Fibroblast of mammary gland (primary cell): ENCODE measurements at places on chromosomes 1 and 21.

GRCh38 chr1:147800804-147801203, 40.4 kb upstream of the GJA5 start:
- DNase-seq, result no peak

- peak; percentile 81 for DNase-seq
These were observed 317.2 kb downstream of the LTN1 start for GRCh38 chr21:28675331-28676041.

DNA sequence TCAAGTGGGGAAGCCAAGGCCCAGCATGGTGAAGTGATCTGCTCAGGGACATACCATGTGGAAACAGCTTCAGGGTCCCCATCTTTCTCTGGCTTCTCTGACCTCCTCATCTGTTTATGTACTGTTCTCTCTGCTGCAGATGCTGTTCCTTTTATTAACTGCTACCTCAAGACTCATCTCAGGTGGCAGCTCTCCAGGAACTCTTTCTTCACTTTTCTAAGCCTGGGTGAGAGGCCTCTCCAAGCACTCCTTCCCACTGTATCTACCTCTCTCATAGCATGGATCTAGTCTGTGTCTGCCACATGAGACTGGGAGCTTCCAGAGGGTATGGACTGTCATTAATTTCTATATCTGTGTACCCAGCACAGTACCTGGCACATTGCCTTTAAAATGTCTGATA, 73.4 kb upstream of the PPM1J start:
- peak; percentile 49 for DNase-seq

GRCh38 chr1:233319272-233319671, 8.3 kb upstream of the MAP3K21 start:
- DNase-seq, result no peak

- DNase-seq, result no peak
These were observed 100.0 kb downstream of the URB2 start for GRCh38 chr1:229726061-229726460.

GRCh38 chr1:204445860-204446412, 34.3 kb upstream of the PPP1R15B start:
- DNase-seq, result no peak

DNA sequence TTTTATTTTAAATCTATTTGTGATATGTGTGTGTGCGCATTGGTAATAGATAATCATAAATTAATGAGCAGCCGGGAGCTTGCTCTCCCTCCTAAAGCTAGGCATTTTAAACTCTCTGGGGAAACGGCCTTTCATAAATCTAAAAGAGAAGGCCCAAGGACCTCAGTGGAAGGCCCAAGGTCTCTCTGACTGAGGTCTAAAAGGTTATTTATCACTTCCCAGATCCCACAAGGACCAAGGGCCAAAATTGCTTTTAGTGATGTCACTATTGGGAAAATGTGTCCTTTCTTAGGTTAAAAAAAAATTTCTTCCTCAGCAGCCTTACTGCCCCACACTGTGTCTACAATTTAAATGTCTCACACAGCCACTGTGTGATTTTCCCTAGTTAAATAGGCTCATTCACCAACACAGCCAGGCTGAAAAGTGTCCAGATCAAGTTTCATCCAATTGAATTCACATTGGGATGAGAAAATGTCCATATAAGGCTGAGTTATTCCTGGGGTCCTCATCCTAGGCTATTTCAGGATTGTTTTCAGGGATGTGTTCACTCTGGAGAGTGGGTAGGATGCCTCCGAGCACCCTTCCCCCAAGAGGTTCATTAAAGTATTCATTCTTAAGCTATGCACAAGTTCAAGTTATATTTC, 46.1 kb downstream of the SLC44A3 start:
- peak; percentile 26 for DNase-seq

DNA sequence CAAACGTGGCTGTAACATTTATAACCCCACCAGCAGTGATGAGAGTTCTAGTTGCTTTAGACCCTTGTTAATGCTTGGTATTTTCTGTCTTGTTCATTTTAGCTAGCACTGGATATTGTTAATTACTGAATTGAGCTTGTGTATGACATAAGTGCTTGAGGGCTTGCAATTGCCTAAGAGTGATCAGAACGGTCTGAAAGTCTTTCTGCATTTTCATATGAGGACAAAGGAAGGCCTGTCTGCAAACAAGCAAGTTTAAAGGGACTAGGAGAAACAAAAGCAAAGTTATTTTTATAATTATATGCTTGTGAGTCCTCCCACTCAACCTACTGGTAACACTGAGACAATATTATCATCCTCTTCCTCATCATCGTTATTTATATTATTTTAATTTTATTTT, 305.5 kb upstream of the DUSP10 start:
- no peak for DNase-seq

- DNase-seq, result no peak
These were observed 916.2 kb upstream of the B3GALT2 start for GRCh38 chr1:194102607-194103006.

DNA sequence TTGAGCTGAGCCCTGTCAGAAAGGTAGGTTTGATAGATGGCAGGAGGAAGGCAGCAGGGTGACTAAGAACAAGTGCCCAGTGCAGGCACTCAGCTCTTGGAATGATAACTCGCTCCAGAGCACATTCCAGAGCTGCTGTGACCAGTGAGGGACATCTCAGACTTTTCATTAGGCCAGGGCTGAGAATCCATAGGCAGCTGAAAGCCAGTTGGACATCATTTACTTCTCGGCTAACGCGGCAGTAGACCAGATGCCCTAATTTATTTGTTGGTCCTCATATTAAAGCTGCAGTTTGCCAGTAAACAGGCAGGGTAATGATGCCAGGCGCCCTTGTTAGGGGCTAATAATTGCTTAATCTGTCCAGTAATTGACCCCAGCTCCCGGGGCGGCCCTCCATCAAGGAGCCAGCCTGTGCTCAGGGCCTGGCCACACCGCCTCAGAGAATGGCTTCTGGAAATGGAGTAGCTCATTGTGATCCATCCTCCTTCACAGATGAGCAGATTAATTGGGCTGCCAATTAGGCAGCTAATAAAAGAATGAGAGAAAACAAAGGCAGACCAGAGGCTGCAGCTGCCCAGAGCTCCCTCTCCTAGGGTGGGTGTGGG, 122.0 kb downstream of the BEND5 start:
- no peak for DNase-seq

- DNase-seq, result peak; percentile 94
These were observed 55.3 kb downstream of the CDC7 start for GRCh38 chr1:91555821-91556531.

DNA sequence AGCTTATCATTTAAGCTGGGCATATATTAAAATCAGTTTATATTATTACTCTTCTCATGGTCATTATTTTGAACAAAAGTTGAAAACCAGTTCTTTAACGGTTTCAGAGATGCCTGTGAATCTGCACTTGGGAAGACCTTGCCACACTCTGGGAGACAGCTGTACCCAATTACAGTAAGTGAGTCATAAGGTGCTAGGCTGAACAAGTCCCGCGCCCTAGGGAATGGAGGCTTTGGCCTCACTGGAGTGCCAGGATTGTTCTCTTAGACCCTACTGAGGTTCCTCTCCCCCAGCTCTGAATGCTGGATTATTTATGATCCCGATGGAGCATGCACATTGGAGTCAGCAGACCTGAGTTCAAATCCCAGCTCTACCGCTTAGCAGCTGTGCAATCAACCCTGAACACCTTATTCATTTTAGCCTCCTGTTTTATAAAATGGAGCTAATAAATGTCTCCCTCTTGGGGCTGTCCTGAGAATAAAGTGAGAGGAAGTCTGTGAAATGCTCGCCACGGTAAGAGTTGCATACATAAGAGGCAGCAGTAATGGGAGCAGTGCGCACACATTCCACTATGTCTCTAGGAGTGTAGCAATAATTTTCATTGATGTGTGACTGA, 266.2 kb downstream of the FOXD2 start:
- DNase-seq, result peak; percentile 87

GRCh38 chr1:10553118-10553517, 78.4 kb downstream of the PEX14 start:
- no peak for DNase-seq

DNA sequence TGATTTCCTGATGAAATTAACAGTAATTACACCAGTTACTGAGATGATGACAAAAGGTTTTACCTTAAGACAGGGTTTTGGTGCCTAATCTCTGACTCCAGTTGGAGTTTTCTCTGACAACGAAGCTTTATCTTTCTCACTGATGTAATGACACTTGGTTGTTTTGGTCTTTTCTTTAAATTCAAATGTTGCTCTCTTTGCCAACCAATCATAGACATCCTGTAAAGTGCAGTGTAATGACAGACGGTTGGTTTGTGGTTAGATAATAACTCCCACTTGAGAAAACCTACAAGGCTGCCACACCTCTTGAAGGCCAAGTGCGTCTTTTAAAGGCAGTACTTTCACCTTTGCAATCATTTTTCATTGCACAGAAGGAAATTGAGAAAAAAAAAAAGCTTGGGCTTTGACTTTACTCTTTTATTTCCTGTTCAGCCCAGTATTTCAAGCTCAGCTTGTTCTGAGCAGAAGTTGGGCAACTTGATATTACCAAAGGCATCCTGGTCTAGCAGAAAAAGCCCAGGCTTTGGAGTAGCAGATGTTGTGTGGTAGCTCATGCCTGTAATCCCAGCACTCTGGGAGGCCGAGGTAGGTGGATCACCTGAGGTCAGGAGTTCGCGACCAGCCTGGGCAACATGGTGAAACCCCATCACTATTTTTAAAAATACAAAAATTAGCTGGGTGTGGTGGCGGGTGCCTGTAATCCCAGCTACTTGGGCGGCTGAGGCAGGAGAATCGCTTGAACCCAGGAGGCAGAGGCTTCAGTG, 14.9 kb downstream of the PDIK1L start:
- peak; percentile 38 for DNase-seq

- DNase-seq, result no peak
These were observed 997 bp upstream of the SIM2 start for GRCh38 chr21:36697851-36698384.

DNA sequence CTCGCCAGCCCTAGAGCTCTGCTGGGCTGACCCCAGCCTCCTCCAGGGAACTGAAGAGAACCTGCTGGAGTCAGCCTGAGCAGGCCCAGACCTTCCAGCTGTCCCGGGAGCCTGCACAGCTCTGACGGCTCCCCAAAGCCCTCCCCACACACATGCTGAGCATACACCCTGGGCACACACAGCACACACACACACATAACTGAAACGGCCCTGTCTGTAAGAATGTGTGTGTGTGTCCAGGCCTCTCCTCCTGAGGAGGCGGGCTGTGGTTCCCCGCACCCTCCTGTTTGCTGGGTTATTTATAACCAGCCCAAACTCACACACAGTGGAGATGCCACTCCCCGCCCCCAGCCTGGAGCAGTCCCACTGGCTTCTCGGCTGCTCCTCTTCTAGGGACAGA, 20.2 kb downstream of the SDC3 start:
- peak; percentile 73 for DNase-seq

- DNase-seq, result no peak
These were observed 67.5 kb upstream of the CD34 start for GRCh38 chr1:207978441-207978840.

DNA sequence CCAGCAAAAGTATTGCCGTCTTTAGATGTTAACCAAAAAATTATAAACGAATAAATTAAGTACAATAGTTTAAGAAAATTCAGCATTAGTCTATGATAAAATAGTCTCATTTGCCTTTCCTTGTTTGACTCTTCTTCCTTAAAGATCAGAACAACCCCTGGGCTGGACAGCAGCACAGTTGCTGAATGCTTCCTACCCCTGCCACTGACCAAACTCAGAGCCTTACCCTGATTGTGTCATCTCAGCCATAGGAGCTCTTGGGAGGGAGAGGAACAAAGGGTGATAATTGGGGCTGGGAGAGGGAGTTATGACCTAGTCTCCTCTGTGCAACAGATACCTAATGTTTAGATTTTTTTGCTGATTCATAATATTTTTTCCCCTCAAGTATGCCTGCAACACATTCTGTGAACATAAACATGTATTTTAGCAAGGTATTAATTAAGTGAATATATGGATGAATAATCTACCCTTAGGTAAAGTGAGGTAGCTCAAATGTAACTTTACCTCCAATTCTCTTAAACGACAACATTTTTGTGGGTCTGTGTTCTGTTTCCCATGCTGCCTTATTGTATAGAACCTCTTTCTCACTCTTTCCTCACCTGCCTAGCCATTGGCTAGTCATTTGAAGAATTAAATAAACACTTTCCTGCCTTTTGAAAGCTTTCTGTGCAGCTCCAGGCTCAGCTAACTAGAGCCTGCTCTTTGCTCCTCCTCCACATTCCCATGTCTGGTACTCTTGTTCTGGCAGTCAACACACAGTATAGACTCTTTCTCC, 46.1 kb downstream of the FGGY start:
- DNase-seq, result no peak

DNA sequence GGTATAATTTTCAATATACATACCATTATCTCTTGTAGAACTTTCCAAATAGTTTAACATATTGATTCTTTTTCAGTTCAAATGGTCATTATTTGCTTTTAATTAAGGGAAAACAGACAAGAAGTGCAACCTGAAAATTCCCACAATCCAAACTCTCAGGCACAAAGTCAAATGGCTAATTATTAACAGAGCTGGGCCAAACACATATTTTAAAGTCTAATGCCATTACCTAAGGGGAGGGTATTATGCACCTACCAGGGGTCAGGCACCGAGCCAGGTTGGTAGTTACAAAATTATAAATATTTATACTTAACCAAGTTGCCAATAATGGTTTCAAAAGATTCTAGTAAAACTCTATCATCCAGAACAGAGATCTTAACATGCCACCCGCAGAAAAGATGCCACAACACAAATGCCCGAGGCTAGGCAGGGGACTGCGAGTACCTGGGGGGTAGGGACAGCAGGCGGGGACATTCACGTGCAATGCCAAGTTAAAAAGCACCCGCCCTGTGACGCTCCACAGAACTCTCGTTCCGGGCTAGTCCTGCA, 15.0 kb downstream of the LBR start:
- DNase-seq, result no peak

DNA sequence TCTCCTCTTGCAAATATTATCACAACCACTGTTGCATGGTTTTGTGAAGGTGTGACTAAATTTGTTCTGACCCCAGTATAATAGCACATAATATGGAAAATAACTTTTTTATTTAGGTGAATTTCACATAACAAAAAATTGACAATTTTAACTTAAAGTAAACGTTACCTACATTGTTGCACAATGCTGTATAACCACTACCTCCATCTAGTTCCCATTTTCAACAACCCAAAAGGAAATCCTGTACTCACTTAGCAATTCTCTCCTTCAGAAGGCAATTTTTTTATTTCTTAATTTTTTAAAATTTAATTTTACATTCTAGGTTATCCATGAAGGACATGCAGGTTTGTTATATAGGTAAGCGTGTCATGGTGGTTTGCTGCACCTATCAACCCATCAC, 95.2 kb downstream of the KCNJ6 start:
- DNase-seq, result no peak

DNA sequence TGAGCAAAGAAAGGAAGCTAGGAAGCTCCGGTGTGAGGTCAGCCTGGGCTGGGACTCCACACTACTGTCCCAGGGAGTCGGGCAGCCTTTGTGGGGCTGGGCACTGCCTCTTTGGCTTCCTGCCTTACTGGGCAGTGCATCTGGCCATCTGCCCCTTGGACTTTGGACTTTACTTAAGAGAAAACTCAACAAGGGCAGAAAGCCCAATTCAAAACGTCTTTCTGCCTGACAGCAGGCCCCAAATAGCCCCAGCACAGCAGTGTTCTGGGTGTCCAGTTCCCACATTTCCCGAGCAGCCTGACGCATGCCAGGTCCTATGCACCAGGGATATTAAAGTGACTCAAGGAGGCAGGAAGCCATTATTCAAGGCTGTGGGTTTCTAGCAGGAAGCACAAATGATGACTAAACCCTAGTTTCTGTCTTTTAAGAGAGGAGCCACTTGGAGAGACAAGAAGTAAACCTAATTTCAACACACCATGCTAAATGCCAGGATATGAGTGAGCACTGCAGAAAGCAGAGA, 37.9 kb upstream of the EDEM3 start:
- DNase-seq, result peak; percentile 100

GRCh38 chr1:1324084-1324523, 356 bp downstream of the INTS11 start:
- no peak for DNase-seq

GRCh38 chr1:103525114-103525606, 339 bp upstream of the RNPC3 start:
- peak; percentile 59 for DNase-seq
